ENCODE measurements at places on chromosomes 3 and 15.

- H3K36me3 ChIP-seq, result no peaks in the 10 kb centered on the region
- peaks cover 11% of the 10 kb centered on the region for H3K4me1 ChIP-seq
- H3K27me3 ChIP-seq, result peaks cover 17% of the 10 kb centered on the region
- no peak overlapping the region for H3K4me3 ChIP-seq
Observed at GRCh38 chr15:70347321-70348225, 249.9 kb upstream of the TLE3 start.

- no peak overlapping the region for H3K4me3 ChIP-seq
- no peaks in the 10 kb centered on the region for H3K27me3 ChIP-seq
- H3K4me1 ChIP-seq, result no peaks in the 10 kb centered on the region
Observed at GRCh38 chr3:144273601-144274000, 302.0 kb downstream of the DIPK2A start.

DNA sequence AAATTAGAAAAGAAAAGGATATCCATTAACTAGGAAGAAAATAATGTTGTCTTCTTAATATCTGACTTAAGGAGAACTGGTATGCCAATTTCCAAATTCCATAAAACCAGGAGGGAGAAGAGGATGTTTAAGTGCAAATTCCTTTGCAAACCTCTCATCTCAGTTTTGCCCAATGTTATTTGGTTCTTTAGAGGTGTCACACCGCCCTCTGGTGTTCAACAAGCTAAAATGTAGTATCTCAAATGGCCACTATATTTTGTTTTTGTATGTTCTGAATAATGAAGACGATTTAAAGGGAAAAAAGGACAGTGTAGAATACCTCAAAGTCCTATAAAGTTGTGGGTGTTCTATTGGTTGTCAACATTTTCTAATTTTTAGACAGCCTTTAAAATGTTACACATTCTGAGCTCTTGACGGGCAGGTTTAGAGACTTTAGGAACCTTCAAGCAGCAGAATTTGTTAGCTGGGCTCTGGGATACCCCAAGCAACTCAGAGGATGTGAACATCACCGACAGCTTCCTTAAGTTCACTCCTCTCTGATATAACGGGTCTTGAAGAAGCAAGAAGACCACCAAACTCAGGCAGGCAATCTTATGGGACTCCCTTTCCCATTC lies 458.3 kb downstream of the MFSD1 start:
- peak; percentile 78 for DNase-seq
- no peaks in the 10 kb centered on the region for H3K36me3 ChIP-seq
- no peaks in the 10 kb centered on the region for H3K4me1 ChIP-seq
- peaks cover 15% of the 10 kb centered on the region for H3K27me3 ChIP-seq
- no peak overlapping the region for H3K4me3 ChIP-seq

- H3K36me3 ChIP-seq, result no peaks in the 10 kb centered on the region
- no peak overlapping the region for H3K4me3 ChIP-seq
- DNase-seq, result no peak
- H3K27ac ChIP-seq, result no peak overlapping the region
Observed at GRCh38 chr15:70119911-70120508, 22.3 kb upstream of the TLE3 start.

DNA sequence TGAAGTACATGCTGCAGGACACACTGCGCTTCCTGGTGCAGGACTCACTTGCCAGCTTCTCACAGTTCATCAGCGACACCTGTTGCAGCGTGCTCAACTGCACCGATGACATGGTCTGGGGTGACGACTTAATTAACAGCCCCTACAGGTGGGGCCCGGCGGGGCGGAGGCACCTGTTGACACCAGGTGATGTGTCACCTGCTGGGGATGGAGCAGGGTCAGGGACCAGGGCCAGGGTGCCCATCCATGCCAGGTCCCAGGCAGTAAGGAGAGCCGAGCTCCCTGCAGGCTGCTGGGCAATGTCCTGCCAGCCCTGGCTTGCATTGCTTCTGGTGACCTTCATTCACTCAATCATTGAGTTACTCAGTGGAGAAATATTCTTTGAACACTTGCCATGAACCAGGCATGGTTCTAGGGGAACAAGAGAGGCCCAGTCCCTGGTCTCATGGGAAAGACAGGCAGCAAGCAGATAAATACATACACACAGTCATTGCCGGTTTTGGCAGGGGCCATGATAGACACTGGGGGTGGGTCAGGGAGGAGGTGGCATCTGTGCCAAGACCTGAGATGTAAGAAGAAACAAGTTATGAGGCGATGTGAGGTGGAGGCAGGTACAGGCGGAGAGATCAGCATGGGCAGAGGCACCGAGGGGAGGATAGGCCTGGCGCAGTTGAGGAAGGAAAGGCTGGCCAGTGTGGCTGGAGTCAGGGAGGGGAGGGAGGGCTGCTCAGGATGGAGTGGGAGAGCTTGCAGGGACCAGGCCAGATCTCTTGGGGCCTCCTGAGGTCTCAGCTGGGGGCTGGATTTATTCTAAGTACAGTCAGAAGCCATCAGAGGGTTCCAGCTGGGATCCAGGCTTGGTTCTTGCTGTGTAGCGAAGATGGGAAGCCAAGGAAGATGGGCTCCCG lies 30.8 kb downstream of the DNAH1 start:
- no peak for DNase-seq
- H3K27ac ChIP-seq, result no peak overlapping the region
- H3K4me1 ChIP-seq, result no peaks in the 10 kb centered on the region
- no peak overlapping the region for H3K4me3 ChIP-seq

GRCh38 chr3:155308831-155309230 lies 15.3 kb upstream of the STRIT1 start:
- H3K4me1 ChIP-seq, result peaks cover 33% of the 10 kb centered on the region
- no peak for DNase-seq
- no peak overlapping the region for H3K4me3 ChIP-seq
- H3K36me3 ChIP-seq, result peaks cover 13% of the 10 kb centered on the region
- H3K27ac ChIP-seq, result no peak overlapping the region
- H3K27me3 ChIP-seq, result no peaks in the 10 kb centered on the region

DNA sequence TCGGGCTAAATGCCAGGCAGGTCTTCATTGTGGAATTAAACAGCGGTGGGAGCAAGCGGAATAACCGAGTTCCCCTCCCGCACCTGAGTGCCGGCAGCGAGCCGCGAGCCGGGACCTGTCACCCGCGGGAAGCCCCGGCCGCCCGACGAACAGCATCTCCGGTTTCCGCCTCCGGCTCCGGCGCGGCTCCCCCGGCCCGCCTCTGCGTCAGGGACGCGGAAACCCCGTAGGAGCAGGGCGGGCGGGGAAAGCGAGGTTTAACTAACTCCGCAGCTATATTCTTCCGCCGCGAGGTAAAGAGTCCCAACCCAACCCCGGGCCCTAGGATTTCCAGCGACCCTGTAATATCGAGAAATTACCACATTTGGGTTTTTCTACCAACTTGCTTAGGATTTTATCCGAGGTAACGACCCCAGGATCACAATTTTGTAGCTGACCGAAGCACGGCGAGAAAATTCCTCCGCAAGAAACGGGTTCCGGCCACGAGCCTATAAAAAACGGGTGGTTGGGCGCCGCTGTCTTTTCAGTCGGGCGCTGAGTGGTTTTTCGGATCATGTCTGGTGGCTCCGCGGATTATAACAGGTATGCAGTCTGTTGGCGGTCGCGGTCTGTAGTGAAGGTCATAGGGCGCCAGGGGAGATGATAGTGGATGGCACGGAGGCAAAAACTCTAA lies at the start of gene EIF4A2:
Gene EIF4A2, plus strand, starts transcription at position 520 of the 673 bp plus-strand sequence. Its CDS starts 34 bp downstream, at position 554.
- DNase-seq, result peak; percentile 98
- H3K27ac ChIP-seq, result peak within 1 kb of the TSS; percentile 98
- H3K27me3 ChIP-seq, result peaks cover 17% of the 10 kb centered on the region
- peaks cover 61% of the 10 kb centered on the region for H3K36me3 ChIP-seq
- peak within 1 kb of the TSS; percentile 81 for H3K4me3 ChIP-seq

DNA sequence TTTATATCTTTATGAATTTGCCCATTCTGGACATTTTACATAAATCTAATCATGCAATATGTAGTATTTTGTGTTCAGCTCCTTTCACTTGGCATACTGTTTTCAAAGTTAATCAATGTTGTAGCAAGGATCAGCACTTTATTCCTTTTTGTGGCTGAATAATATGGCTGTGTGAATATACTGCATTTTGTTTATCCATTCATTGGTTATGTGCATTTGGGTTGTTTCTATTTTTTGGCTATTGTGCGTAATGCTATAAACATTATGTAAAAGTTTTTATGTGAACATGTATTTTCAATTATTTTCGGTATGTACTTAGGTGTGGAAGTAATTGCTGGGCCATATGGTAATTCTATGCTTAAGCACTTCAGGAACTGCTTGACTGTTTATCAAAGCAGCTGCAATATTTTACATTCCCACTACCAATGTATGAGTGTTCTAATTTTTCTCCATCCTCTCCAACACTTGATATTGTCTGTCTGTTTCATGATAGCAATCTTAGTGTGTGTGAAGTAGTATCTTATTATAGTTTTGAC lies 101.3 kb upstream of the P2RY1 start:
- no peaks in the 10 kb centered on the region for H3K27me3 ChIP-seq
- H3K36me3 ChIP-seq, result no peaks in the 10 kb centered on the region
- DNase-seq, result no peak

DNA sequence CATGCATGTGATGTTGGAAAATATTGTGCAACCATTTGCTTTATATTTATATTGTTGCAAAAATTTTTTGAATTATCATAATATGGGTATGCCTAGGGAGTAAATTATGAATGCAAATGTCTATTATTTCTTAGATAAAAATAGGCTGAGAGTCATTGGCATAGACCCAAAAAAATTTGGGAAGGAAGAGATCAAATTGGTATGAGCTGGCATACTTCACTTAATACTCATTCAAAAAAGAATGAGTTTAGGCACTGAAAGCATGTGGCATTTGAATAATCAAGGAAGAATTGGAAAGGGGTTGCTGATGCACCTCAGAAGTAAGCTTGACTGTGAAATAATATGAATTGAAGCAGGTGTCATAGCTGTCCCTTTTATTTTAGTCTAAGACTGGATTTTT lies 764.0 kb upstream of the DPPA4 start:
- no peak overlapping the region for H3K27ac ChIP-seq
- no peak overlapping the region for H3K4me3 ChIP-seq
- H3K4me1 ChIP-seq, result no peaks in the 10 kb centered on the region
- H3K36me3 ChIP-seq, result no peaks in the 10 kb centered on the region
- no peak for DNase-seq
- no peaks in the 10 kb centered on the region for H3K27me3 ChIP-seq

GRCh38 chr15:61888074-61888780 lies 172.0 kb downstream of the VPS13C start:
- H3K36me3 ChIP-seq, result no peaks in the 10 kb centered on the region
- DNase-seq, result no peak
- H3K4me3 ChIP-seq, result no peak overlapping the region
- peaks cover 12% of the 10 kb centered on the region for H3K4me1 ChIP-seq
- H3K27me3 ChIP-seq, result no peaks in the 10 kb centered on the region

- H3K4me3 ChIP-seq, result no peak overlapping the region
- H3K4me1 ChIP-seq, result no peaks in the 10 kb centered on the region
- H3K36me3 ChIP-seq, result no peaks in the 10 kb centered on the region
Observed at GRCh38 chr3:37532168-37532567, 329.5 kb upstream of the CTDSPL start.

- peak; percentile 36 for DNase-seq
- peaks cover 46% of the 10 kb centered on the region for H3K4me1 ChIP-seq
- H3K27me3 ChIP-seq, result no peaks in the 10 kb centered on the region
- peak overlapping the region; percentile 94 for H3K27ac ChIP-seq
Observed at GRCh38 chr3:152269831-152270734, 1.4 kb downstream of the MBNL1 start.

- H3K27me3 ChIP-seq, result no peaks in the 10 kb centered on the region
- H3K36me3 ChIP-seq, result no peaks in the 10 kb centered on the region
- no peak overlapping the region for H3K4me3 ChIP-seq
- H3K27ac ChIP-seq, result no peak overlapping the region
- DNase-seq, result peak; percentile 6
- H3K4me1 ChIP-seq, result no peaks in the 10 kb centered on the region
Observed at GRCh38 chr15:41568350-41569017, 9.5 kb downstream of the TYRO3 start.

DNA sequence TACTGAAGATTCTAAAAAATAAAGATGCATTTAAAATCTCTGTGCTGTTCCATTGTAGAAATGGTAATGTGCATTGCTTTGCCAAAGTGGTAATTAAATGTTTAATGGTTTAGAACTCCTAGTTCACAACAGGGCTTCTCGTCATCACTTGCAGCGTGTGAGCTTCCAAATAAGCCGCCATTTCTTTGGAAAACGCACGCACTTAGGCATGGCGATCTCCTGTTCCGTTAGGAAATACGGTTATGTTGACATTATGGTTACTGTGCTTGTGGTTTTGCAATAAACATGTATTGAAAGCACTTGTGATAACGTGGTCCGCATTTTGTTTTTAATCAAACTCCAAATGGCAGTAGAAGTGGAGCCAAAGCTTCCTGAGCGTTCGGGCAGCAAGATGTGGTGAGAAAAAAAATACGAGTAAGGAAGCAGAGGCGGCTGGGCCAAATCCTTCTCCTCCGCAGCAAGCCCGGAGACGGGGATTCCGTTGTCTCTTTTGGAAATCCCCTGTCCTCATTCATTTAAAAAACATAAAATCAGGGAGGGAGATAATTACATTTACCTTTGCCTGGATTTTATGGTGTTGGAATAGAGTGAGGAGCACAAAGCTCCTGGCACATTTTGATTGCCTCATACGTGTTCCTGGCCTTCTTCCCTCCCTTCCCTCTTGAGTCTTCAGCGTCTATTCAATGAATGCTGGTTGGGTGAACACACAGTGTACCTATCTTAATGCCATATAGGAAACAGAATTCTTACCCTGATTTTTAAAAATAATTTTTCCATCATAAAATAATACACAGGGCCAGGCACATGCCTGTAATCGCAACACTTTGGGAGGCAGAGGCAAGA lies 97.5 kb downstream of the SLC49A4 start:
- DNase-seq, result no peak
- peaks cover 38% of the 10 kb centered on the region for H3K4me1 ChIP-seq
- H3K27ac ChIP-seq, result no peak overlapping the region
- no peak overlapping the region for H3K4me3 ChIP-seq
- no peaks in the 10 kb centered on the region for H3K27me3 ChIP-seq

- H3K4me1 ChIP-seq, result peaks cover 45% of the 10 kb centered on the region
- H3K27me3 ChIP-seq, result no peaks in the 10 kb centered on the region
- DNase-seq, result no peak
- peak overlapping the region; percentile 100 for H3K27ac ChIP-seq
- peak overlapping the region; percentile 100 for H3K4me3 ChIP-seq
- peaks cover 23% of the 10 kb centered on the region for H3K36me3 ChIP-seq
Observed at GRCh38 chr3:160448845-160449635, 546 bp downstream of the TRIM59 start.

DNA sequence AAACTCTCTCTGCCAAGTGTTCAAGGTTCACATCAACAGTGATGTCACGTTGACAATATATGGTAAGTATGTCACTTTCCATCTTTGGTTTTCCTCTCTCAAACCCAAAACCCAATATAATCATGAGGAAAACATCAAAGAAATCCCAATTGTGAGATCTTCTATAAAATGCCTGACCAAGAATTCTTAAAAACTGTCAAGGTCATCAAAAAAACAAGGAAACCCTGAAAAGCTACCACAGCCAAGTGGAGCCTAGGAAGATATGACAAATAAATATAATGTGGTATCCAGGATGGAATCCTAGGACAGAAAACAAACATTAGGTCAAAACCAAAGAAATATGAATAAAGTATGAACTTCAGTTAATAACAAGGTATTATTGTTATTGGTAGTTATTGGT lies 85.2 kb upstream of the CCDC39 start:
- H3K4me1 ChIP-seq, result peaks cover 18% of the 10 kb centered on the region
- H3K27ac ChIP-seq, result no peak overlapping the region
- H3K4me3 ChIP-seq, result no peak overlapping the region
- no peaks in the 10 kb centered on the region for H3K27me3 ChIP-seq
